Osteoblast (primary cell): ENCODE measurements at places on chromosomes 7 and 10. TPM values are rescaled to one million over a fixed set of nuclear protein-coding genes. Genes with fewer than 3 reads are reported as not detected.

C10orf71 gene
- total RNA-seq = not detected in 2 replicates

ARL3 gene
- 5.3 and 5.8 TPM in 2 replicates for total RNA-seq

ELAPOR2 gene
- total RNA-seq = 0.88 and 4.0 TPM in 2 replicates

WEE2 gene
- total RNA-seq = not detected in 2 replicates

IFIT1B gene
- not detected in 2 replicates for total RNA-seq

DNAJC12 gene
- total RNA-seq = 4.0 and 6.2 TPM in 2 replicates

C10orf143 gene
- total RNA-seq = 1.2 and 2.5 TPM in 2 replicates

POR gene
- 70.4 and 73.1 TPM in 2 replicates for total RNA-seq
